ENCODE measurements at places on chromosomes 13 and 19.

- DNase-seq, result no peak
These were observed at the start of gene PDE4A for GRCh38 chr19:10420444-10421239. TSS of gene PDE4A (plus strand) at chr19:10420538. CDS start at chr19:10420765, 227 bp downstream.

- no peak for DNase-seq
These were observed 523.2 kb upstream of the HTR2A start for GRCh38 chr13:47420020-47420419.

GRCh38 chr19:35715981-35716800 lies 1.6 kb upstream of the KMT2B start:
- DNase-seq, result no peak

GRCh38 chr13:109684824-109685202 lies 101.6 kb downstream of the IRS2 start:
- no peak for DNase-seq

DNA sequence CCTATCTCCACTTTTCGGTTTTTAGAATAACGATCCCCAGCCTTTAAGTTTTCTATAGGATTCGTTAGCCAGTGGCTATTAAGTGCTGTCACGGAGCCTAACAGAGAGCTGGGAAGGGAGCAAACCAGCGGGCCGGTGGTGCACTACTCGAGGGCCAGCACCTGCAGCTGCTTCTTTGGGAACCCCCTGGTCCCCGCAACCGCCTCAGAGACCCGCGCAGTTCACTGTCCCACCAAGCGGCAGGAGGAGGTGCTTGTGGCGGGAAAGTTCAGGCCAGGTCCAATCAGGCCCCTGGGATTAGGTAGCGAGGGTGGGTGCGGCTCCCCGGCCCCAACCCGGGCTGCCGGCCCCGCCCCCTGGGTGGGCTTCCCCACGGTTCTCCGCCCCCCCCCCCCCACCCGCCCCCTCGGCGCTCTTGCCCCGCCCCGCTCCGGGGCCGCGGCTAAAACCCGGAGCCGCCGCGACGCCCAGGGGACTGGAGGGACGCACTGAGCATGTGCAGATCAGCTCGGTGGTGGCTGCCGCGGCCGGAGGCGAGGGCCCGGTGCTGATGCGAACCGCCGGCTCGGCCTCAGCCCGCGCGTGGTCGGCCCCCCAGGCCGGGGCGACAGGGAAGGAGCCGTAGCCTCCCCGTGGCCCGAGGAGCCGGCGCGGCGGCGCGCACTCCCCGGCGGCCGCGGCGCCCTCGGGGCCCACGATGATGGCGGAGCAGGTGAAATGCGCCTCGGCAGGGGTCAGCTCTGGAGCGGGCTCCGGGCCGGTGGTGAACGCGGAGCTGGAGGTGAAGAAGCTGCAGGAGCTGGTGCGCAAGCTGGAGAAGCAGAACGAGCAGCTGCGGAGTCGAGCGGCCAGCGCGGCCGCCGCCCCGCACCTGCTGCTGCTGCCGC lies at the start of gene SLAIN1:
SLAIN1 (plus strand) TSS at position 471 of the 887 bp plus-strand sequence; CDS start at position 698, 227 bp downstream.
- DNase-seq, result peak; percentile 84

DNA sequence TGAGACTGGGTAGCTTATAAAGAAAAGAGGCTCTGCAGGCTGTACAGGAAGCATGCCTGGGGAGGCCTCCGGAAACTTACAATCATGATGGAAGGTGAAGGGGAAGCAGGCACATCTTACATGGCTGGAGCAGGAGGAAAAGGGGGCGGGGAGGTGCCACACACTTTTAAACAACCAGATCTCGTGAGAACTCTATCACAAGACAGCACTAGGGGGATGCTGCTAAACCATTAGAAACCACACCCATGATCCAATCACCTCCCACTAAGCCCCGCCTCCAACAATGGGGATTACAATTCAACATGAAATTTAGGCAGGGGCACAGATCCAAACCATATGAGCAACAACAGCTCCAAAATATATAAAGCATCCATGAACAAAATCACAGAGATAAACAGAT lies 46.5 kb upstream of the GTF2F2 start:
- DNase-seq, result no peak

- no peak for DNase-seq
These were observed 7.4 kb upstream of the SPRY2 start for GRCh38 chr13:80348314-80348713.

DNA sequence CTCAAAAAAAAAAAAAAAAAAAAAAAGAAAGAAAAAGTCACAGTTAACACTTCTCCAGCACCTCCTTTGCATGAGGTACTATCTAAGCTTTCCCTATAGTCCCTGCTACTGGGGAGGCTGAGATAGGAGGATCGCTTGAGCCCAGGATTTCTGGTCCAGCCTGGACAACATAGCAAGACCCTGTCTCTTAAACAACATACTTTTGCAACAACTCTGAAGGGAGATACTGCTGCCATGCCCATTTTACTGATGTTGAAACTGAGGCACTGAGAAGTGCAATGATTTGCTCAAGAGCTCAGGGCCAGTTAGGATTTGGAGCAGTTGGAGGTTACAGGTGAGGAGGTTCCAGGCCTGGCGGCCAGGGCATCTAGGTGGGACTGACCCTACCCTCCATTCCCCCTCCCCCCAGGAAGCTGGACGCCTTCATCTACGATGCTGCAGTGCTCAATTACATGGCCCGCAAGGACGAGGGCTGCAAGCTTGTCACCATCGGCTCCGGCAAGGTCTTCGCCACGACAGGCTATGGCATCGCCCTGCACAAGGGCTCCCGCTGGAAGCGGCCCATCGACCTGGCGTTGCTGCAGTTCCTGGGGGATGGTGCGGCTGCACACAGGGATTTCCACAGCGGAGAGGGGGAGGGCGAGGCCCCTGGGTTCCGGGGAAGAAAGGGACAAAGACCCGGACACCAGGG lies 4.3 kb upstream of the GRWD1 start:
- DNase-seq, result no peak

DNA sequence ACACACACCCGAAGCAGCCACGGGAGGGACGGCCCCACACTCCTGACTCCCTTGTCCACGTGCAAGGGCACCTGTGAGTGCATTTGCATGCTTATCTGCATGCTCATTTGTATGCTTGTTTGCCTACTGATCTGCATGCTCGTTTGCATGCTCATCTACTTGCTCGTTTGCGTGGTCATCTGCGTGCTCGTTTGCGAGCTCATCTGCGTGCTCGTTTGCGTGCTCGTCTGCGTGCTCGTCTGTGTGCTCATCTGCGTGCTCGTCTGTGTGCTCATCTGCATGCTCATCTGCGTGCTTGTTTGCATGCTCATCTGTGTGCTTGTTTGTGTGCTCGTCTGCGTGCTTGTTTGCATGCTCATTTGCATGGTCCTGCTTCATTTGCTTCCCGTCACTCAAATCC lies 23.8 kb downstream of the SHC2 start:
- no peak for DNase-seq

GRCh38 chr19:45216667-45217066 lies 28.5 kb downstream of the EXOC3L2 start:
- DNase-seq, result no peak

GRCh38 chr13:114067381-114067885 lies 65.0 kb downstream of the RASA3 start:
- no peak for DNase-seq

- no peak for DNase-seq
These were observed 6.8 kb upstream of the UBE2L5 start for GRCh38 chr13:30415430-30416030.

- DNase-seq, result no peak
These were observed 839 bp upstream of the CKAP2 start for GRCh38 chr13:52454459-52454819.

DNA sequence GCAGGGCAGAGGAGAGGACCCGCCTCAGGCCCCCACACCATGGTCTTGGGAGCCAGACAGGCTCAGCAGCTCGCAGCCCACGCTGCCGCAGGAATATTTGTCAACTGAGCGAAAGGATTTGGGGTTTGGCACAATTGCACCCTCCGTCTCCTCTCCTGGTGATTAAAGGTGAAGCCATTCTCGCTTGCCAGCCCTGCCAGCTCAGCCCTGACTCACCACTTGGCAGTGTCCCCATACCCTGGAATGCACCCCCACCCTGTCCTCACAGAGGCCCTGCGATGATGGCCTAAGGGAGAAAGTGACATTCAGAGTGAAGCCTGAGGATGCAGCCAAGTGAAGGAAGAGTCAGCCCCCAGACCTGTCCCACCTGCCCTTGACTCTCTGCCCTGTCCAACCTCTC lies 18.8 kb downstream of the CYTH2 start:
- no peak for DNase-seq

- no peak for DNase-seq
These were observed 5.6 kb upstream of the PRR36 start for GRCh38 chr19:7879836-7880235.

GRCh38 chr13:59747529-59747928 lies 416.2 kb downstream of the DIAPH3 start:
- DNase-seq, result no peak

DNA sequence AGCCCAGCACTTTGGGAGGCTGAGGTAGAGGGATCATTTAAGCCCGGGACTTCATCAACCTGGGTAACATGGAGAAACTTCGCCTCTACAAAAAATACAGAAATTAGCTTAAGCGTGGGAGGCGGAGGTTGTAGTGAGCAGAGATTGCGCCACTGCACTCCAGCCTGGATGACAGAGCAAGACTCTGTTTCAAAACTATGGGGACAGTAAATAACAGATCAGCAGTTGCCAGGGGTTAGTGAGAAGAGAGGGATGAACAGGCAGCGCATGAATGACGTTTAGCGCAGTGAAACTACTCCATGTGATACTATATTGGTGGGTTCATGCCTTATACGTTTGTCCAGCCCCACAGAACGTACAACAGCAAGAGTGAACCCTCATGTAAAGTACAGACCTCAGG lies 7.1 kb upstream of the ICAM3 start:
- DNase-seq, result no peak

DNA sequence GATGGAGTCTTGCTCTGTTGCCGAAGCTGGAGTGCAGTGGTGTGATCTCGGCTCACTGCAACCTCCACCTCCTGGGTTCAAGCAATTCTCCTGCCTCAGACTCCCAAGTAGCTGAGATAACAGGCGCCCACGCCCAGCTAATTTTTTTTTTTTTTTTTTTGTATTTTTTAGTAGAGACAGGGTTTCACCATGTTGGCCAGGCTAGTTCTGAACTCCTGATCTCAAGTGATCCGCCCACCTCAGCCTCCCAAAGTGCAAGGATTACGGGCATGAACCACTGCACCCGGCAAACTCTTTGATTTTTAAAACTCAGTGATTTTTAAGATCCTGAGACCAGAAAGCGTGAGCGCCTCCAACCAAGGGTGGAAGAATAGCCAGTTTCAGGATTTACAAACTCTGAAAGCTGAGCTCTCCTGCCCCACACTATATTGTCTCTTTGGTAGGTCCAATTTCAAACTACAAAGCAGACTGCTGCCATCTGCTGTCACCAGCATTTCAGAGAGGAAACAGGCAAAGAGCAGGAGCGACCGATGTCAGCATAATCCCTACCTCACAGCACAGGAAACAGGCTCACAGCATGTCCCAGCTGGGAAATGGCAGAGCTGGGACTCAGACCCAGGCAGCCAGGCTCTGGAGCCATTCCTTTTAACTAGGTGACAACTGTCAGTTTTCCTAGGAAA lies 9.2 kb downstream of the NOSIP start:
- DNase-seq, result no peak

- DNase-seq, result no peak
These were observed 54.5 kb downstream of the RASA3 start for GRCh38 chr13:114077933-114078325.

- DNase-seq, result no peak
These were observed 47.5 kb downstream of the CRTC1 start for GRCh38 chr19:18730885-18731513.

DNA sequence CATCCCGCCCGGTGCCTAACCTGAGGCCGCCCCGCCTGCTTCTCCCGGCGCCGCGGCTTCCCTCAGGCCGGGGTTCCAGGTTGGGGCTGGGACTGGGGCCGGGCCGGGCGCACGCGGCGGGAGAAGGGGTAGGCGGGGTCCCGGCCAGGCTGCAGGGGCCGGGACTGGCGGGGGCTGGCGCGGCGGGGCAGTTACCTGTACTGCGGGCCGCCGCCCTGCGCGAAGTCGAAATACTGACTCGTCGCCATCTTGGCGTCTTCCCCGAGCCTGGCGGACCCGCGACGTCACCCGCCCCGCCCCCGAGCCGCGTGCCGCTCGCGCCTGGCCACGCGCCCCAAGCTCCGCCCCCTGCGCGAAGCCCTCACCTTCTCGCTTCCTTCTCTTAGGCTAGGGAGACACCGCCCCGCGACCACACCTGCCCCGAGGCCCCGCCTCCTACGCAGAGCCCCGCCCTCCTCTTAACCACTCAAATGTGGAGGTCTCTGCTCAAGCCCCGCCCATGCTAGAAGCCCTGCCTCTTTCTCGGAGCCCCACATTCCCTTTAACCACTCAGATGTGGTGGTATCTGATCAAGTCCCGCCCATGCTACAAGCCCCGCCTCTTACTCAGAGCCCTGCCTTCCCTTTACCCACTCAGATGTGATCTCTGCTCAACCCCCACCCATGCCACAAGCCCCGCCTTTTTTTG lies at the start of gene ZFR2:
ZFR2 (minus strand) TSS at position 269 of the 687 bp plus-strand sequence; CDS start at position 248, 21 bp downstream.
- DNase-seq, result peak; percentile 12

DNA sequence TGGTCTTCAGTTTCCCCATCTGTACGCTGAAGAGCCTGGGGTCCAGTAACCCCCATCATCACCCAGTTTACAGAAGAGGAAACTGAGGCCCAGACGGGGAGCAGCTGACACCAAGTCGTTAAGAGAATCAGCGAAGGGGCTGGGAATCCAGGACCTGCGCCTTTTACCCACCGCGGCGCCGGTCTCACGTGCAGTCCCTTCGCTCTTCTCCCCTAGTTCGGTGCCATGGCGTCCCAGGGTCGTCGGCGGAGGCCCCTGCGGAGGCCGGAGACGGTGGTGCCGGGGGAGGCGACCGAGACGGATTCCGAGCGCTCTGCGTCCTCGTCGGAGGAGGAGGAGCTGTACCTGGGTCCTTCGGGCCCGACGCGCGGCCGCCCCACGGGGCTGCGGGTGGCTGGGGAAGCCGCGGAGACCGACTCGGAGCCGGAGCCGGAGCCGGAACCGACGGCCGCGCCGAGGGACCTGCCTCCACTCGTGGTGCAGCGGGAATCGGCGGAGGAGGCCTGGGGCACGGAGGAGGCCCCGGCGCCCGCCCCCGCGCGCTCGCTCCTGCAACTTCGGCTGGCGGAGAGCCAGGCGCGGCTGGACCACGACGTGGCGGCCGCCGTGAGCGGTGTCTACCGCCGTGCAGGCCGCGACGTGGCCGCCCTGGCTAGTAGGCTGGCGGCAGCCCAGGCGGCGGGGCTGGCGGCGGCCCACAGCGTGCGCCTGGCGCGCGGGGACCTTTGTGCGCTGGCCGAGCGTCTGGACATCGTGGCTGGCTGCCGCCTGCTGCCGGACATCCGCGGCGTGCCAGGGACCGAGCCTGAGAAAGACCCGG lies 698 bp downstream of the BLOC1S3 start:
- peak; percentile 9 for DNase-seq

GRCh38 chr13:75151081-75151643 lies 330.8 kb downstream of the TBC1D4 start:
- no peak for DNase-seq

GRCh38 chr13:97567510-97568243 lies 133.7 kb downstream of the RAP2A start:
- DNase-seq, result no peak
